ENCODE measurements at places on chromosomes 7 and 10. TPM values are rescaled to one million over a fixed set of nuclear protein-coding genes. Genes with fewer than 3 reads are reported as not detected.

Gene LIPJ
- not detected for total RNA-seq

- DNase-seq: no peak
Observed at GRCh38 chr7:16889851-16890415, 8.2 kb upstream of the AGR3 start.

GRCh38 chr7:29457565-29458011 lies 106.0 kb upstream of the PRR15 start:
- no peak for DNase-seq

Gene LRRN3
- 10.6 TPM for total RNA-seq

GRCh38 chr10:62900829-62901571 lies 84.8 kb upstream of the EGR2 start:
- no peak for DNase-seq

DNA sequence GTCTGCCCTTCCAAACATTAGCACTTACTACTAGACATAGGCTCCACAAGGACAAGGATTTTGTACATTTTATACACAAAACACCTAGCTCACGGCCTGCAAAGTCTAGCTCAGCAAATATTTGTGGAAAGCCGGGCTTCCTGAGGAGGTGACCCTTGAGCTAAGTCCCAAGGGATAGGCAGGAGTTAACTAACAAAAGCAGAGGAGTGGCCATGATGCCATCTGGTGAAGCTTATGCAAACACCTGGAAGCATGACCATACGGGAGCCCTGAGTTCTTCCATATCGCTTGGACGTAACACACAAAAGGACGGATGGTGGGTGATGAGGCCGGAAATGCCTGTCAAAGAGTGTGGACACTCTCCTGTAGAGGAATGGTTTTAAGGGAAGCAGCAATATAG lies 25.9 kb upstream of the YAE1 start:
- no peak for DNase-seq

- DNase-seq: no peak
Observed at GRCh38 chr10:12130237-12130872, 878 bp downstream of the SEC61A2 start.

Gene MOGAT3
- total RNA-seq: not detected

Gene PALD1
- 5.2 TPM for total RNA-seq

DNA sequence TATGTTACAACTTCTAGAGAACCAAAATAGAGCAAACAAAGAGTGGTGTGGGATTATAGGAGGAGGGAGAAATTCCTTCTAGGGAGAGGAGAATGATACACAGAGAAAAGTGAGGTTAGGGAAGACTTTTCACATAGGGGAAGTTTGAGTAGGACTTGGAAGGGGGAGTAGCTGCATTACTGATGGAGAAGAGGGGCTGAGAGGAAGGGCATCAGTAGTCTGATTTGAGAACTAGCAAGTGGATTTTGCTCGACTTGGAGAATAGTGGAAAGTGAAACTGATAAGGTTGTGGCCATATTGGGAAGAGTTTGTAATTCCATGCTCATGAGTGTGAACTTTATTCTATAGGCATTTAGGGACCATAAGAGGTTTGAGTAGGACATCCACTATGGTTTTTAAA lies 6.1 kb downstream of the NRF1 start:
- DNase-seq: no peak

DNA sequence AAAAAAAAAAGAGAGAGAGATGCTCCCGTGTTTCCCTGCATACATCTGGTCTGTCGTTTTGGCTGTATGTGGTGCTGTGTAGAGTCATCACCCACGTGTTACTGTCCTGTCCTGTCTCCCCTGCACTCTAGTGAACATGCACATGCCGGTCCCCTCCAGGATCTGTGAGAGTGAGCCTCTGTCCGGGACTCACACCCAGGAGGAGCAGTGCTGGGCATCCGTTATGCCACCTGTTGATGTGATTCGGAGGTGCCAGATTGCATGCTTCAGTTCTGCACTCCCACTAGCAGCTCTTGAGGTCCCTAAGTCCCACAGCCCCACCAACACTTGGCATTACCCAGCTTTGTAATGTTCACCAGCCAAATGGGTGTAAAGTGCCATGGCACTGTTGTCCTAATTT lies 16.4 kb downstream of the GHRHR start:
- DNase-seq: no peak

Gene INA
- total RNA-seq: not detected

DNA sequence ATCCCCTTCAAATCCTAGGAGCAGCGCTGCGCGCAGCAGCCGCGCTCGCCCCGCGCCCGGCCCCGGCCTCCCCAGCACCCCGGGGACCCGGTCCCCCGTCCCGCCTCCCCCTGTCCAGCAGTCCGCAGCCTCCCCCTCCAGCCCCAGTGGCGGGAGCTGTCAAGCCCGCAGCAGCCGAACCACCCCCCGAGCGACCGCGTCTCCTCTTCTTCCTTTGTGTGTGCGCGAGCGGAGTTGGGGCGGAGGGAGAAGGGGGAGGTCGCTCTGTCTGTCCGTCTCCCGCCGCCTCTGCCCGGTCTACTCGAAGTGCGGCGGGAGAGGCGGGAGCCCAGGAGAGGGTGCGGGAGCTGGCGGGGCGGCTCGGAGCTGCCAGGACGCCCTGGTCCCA lies 375 bp upstream of the CHN2 start:
- peak; percentile 46 for DNase-seq

DNA sequence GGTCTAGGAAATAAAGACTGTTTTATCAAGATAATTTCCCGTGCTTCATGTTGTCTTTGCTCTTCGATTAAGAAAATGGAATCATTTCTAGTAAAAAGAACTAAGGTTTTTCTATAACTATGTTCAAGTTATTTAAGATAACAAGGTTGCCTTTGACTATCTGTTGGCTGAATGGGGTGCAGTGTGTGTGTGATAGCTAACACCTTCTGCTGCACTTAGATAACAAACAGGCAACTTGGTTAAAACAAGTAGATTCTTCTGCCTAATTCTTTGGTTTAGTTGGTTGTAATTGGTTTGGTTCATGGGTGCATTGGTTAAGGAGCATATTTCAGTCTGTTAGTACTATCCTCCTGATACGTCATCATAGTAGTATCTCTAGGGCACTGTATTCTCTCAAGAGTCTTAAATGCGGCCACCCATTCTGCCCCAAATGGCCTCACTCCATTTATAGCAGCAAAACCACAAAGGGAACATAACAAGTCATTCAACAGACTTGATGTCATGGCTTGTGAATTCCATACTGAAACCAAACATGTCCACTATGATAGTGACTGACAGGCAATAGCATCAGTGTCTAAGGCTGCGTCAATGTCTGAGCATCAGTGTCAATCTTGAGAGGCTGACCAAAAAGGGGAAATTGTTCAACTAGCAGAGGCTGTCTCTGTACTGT lies 55.7 kb downstream of the CCDC3 start:
- no peak for DNase-seq

Gene ARHGEF5
- 1.7 TPM for total RNA-seq

DNA sequence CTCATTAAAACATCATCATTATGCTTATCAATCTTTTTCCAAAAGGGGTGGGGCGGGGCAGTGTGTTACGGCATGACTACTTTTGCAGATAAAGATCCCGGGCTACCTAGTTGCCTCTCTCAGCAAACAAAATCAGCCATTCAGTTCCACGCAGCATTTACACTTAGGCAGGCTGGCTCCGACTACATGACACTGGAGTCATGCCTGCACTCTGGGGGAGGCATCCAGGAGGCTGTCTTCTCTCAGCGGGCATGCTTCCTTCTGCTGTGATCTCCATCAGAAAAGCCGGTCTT lies 193.9 kb upstream of the TCF7L2 start:
- no peak for DNase-seq

Gene LBX1
- total RNA-seq: not detected

Gene PPP1R3A
- 127 TPM for total RNA-seq

DNA sequence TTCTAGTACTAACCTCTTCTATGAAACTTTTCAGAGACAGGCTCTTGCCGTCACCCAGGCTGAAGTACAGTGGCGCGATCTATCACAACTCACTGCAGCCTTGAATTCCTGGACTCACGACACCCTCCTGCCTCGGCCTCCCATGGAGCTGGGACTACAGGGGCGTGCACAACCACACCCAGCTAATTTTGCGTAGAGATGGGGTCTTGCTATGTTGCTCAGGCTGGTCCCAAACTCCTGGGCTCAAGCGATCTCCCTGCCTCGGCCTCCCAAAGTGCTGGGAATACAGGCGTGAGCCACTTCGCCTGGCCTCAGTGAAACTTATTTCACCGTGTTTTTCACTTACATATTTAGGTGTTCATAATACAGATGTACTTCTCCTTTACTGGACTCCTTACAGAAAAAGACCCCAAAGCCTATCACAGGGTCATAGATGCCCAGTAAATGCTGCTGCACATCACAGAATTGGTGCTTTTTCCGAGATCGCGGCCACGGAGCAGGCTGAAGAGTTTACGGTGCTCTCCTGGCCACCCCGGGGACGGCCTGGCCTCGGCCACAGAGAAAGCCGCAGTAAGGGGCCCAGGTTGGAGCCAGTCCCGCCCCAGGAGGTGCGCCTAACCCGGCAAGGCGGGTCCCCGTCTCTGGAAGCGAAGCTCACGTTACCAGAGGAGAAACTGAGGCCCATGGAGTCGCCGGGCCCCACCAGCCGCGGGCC lies 595 bp downstream of the TBL2 start:
- no peak for DNase-seq

Gene GHRHR
- not detected for total RNA-seq

Gene MCM10
- total RNA-seq: 0.30 TPM

DNA sequence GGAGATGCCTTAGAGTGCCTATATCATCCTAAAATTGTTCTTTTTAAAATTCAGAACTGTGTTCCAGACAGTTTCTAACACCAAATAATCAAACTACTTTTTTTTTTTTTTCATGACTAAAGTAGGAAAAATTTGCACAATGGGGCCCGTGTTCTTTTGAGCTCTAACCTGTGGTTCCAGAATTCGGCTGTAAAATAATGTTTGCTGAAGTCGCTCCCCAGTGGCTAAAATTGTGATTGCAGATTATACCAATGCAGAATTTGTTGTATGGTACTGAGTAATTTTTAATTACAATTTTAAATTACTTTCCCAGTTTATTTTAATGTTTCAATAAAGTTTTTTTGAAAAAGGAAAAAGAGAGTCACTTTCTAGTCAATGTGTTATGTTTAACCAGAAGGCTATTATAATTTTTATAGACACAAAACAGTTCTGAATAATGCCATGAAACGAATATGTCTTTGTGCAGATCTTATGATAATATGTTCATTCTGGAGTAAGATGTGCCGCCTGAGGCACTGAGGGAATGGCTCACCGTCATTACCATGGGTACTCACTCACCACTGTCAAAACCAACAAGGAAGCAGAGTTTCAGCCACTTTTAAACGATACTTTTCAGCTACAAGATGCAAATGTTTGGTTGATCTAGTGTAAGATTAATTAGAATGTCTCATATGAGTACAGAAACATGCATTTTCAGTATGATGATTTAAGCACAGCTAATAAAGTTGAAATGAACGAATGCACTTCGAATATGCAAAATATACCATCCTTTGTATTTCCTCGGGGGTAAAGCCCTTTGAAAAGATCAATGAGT lies 173.6 kb downstream of the PRKCQ start:
- no peak for DNase-seq

GRCh38 chr7:26514633-26515032 lies 223.0 kb downstream of the SNX10 start:
- no peak for DNase-seq

GRCh38 chr7:50655020-50655419 lies 89.8 kb upstream of the DDC start:
- DNase-seq: no peak

GRCh38 chr10:93110472-93111146 lies 36.9 kb downstream of the CYP26A1 start:
- no peak for DNase-seq

Gene SEC61G
- 108 TPM for total RNA-seq

Gene SYNPO2L
- total RNA-seq: 237 TPM
